Cortex of kidney (tissue), 1 donor: ENCODE measurements at places on chromosomes 6 and 20.

GRCh38 chr6:116369540-116369939 is 1.2 kb upstream of the DSE start:
- no peak for DNase-seq

- DNase-seq: no peak
These were observed 110.3 kb upstream of the TMEM170B start for GRCh38 chr6:11427091-11427722.

GRCh38 chr6:7114744-7115458 is 7.1 kb downstream of the RREB1 start:
- DNase-seq: no peak

DNA sequence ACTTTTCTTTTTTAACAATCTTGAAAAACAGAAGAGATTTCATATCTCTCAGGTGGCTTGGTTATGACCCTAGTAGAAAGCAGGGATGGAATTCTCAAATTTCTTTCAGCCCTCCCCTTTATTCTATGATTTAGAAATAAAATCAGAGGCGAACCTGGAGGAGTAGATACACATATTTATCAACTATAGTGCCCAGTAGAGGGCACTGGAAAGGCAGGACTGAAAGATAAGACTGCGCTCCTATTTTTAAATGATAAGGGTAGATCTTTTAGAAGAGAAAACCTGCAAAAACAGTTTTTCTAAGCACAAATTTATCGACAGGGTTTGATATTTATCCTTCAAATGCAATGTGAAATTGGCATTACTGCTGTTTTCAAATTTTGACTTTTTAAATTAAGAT is 1296.6 kb downstream of the EPHA7 start:
- DNase-seq: no peak
